ENCODE measurements at places on chromosomes 2 and 18. TPM values are rescaled to one million over a fixed set of nuclear protein-coding genes. Genes with fewer than 3 reads are reported as not detected.

Gene FAM228B
- polyA plus RNA-seq, result 6.8 TPM

GRCh38 chr2:212034841-212035585, 503.6 kb downstream of the ERBB4 start:
- H3K4me1 ChIP-seq, result peaks cover 43% of the 10 kb centered on the region
- H3K36me3 ChIP-seq, result no peaks in the 10 kb centered on the region
- no peak for DNase-seq
- no peak overlapping the region for H3K27ac ChIP-seq
- H3K27me3 ChIP-seq, result no peaks in the 10 kb centered on the region

Gene COPS7B
- 92.7 TPM for polyA plus RNA-seq

Gene SLC23A3
- polyA plus RNA-seq, result 3.5 TPM

Gene LRRTM4
- 0.10 TPM for polyA plus RNA-seq

- peaks cover 24% of the 10 kb centered on the region for H3K4me1 ChIP-seq
- H3K27ac ChIP-seq, result peak overlapping the region; percentile 24
- H3K27me3 ChIP-seq, result no peaks in the 10 kb centered on the region
- no peaks in the 10 kb centered on the region for H3K36me3 ChIP-seq
Observed at GRCh38 chr2:10036095-10036884, 7.1 kb upstream of the KLF11 start.

Gene MYO7B
- polyA plus RNA-seq, result 0.06 TPM

- H3K36me3 ChIP-seq, result no peaks in the 10 kb centered on the region
- 0 out of 2 replicates have a peak, but pooled peaks cover 4% of the 10 kb centered on the region for H3K27me3 ChIP-seq
- no peak overlapping the region for H3K27ac ChIP-seq
- no peak for DNase-seq
- H3K4me1 ChIP-seq, result no peaks in the 10 kb centered on the region
- H3K4me3 ChIP-seq, result no peak overlapping the region
Observed at GRCh38 chr18:63477968-63478367, 1.2 kb downstream of the SERPINB5 start.

Gene KLHL14
- not detected for polyA plus RNA-seq

Gene SERPINB11
- polyA plus RNA-seq, result not detected

Gene CAD
- 29.3 TPM for polyA plus RNA-seq

Gene SNTG2
- polyA plus RNA-seq, result not detected

Gene ZAP70
- polyA plus RNA-seq, result 0.08 TPM

DNA sequence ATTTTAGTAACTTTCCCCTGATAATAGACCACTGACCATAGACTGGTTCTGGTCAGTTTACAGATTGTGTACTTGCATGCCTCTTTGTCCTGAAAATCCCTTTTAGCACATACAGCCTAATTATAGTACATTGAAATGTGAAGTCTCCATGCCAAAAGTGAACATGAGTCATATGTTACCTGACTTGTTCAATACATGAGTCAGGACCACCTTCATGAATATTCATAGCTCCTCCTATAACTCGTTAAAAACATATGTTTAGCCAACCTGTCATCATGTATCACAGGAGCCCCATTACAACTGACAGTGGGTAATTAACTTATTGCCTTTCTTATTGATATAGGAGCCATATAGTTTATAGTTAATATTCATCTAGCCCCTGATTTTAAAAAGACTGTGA, 78.6 kb downstream of the SH3YL1 start:
- DNase-seq, result no peak
- no peaks in the 10 kb centered on the region for H3K27me3 ChIP-seq
- no peak overlapping the region for H3K27ac ChIP-seq
- no peak overlapping the region for H3K4me3 ChIP-seq
- no peaks in the 10 kb centered on the region for H3K4me1 ChIP-seq

GRCh38 chr2:11435036-11435435, 30.9 kb downstream of the E2F6 start:
- H3K27ac ChIP-seq, result no peak overlapping the region
- DNase-seq, result no peak
- H3K4me3 ChIP-seq, result no peak overlapping the region
- peaks cover 19% of the 10 kb centered on the region for H3K36me3 ChIP-seq
- H3K4me1 ChIP-seq, result no peaks in the 10 kb centered on the region
- no peaks in the 10 kb centered on the region for H3K27me3 ChIP-seq

Gene UGT1A5
- polyA plus RNA-seq, result not detected

DNA sequence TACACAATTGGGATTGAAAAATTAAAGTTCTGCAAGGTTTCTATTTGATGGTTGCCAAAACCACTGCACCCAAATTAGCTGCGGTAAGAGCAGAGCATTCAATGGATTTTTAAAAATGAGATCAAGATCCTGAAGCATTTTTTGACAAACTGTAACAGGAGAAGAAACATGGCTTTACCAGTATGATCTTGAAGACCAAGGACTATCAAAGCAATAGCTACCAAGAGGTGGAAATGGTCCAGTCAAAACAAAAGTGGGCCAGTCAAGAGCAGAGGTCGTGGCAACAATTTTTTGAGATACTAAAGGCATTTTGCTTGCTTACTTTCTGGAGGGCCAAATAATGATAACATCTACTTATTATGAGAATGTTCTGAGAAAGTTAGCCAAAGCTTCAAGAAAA, 186.8 kb downstream of the RDH14 start:
- no peaks in the 10 kb centered on the region for H3K36me3 ChIP-seq
- H3K4me1 ChIP-seq, result no peaks in the 10 kb centered on the region
- H3K27me3 ChIP-seq, result peaks cover 4% of the 10 kb centered on the region
- no peak for DNase-seq
- no peak overlapping the region for H3K4me3 ChIP-seq

DNA sequence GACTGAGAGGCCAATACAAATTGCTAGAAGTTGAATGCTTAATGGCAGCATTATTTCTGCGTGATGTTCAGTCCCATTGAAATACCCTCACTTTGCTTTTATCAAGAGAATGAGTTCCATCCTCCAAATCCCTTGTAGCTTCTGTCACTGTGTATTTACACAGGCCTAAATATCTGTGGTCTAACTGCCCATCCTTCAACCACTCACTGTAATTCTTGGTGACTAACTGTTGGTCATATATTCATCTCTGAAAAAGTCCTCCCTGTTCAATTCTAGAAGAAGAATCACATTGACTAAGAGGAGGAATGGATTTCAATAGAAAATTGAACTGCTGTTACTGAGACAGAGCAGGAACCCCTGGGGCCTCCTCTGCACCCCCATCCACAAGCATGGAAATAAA, 74.2 kb upstream of the L3MBTL4 start:
- H3K4me1 ChIP-seq, result no peaks in the 10 kb centered on the region
- H3K27me3 ChIP-seq, result no peaks in the 10 kb centered on the region
- H3K36me3 ChIP-seq, result no peaks in the 10 kb centered on the region
- no peak overlapping the region for H3K27ac ChIP-seq
- no peak overlapping the region for H3K4me3 ChIP-seq
- DNase-seq, result no peak

Gene EFEMP1
- 1,290 TPM for polyA plus RNA-seq

- H3K4me1 ChIP-seq, result no peaks in the 10 kb centered on the region
- DNase-seq, result no peak
- no peak overlapping the region for H3K4me3 ChIP-seq
- H3K36me3 ChIP-seq, result peaks cover 51% of the 10 kb centered on the region
- H3K27me3 ChIP-seq, result no peaks in the 10 kb centered on the region
Observed at GRCh38 chr2:24304098-24304497, 56.2 kb downstream of the ITSN2 start.

DNA sequence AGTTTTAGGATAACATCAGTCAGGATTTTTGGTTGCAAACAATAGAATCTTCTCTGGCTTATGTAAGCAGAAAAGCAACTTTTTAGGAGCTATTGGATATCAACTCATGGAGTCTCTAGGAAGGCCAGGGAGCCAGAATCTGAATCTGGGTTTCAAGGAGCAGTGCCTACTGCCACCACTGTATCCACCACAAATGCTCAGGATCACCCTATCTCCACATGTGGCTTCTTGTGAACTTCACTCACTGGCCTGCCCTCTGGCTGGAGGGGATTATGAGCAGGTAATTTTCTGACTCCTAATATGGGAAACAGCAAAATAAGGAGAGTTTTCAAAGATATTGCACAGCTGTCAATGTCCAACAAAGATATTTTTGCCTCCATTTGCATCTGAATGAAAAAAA, 142.9 kb downstream of the PKP4 start:
- H3K36me3 ChIP-seq, result 0 out of 2 replicates have a peak, but pooled peaks cover 4% of the 10 kb centered on the region
- 0 out of 2 replicates have a peak overlapping the region, but pooled peaks have one; percentile 7 for H3K4me3 ChIP-seq
- no peaks in the 10 kb centered on the region for H3K27me3 ChIP-seq
- no peak for DNase-seq

DNA sequence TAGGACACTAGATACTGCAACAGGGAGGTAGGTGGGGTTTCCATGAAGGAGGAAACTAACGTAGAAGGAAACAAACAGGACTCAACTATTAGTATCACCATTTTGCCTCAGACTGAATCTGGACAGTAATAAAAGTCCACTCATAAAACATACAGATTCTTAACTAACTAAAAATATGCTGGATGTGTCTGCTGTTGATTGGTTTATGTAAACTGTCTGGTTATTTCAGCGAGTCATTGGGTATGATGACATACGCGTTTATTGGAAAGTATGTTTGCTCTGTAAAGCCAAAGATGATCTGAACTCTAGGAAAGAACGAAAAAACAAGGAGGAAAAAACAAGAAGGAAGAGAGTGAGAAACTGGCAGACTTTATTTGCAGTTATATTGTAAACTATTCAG, 1816.1 kb upstream of the LRRTM1 start:
- H3K4me3 ChIP-seq, result no peak overlapping the region
- H3K36me3 ChIP-seq, result no peaks in the 10 kb centered on the region
- H3K27me3 ChIP-seq, result no peaks in the 10 kb centered on the region
- no peaks in the 10 kb centered on the region for H3K4me1 ChIP-seq

GRCh38 chr2:106701203-106702022, 184.6 kb downstream of the ST6GAL2 start:
- H3K4me3 ChIP-seq, result no peak overlapping the region
- no peaks in the 10 kb centered on the region for H3K4me1 ChIP-seq
- no peaks in the 10 kb centered on the region for H3K36me3 ChIP-seq
- no peak overlapping the region for H3K27ac ChIP-seq
- no peaks in the 10 kb centered on the region for H3K27me3 ChIP-seq
- DNase-seq, result no peak

Gene TEKT4
- not detected for polyA plus RNA-seq

Gene ATP6V1B1
- 6.1 TPM for polyA plus RNA-seq
